Smooth muscle cell of the pulmonary artery (primary cell): ENCODE measurements at places on chromosomes 6 and 20. TPM values are rescaled to one million over a fixed set of nuclear protein-coding genes. Genes with fewer than 3 reads are reported as not detected.

The MICAL1 gene
- 50.4 and 71.4 TPM in 2 replicates for total RNA-seq

The PIM1 gene
- 19.3 and 33.9 TPM in 2 replicates for total RNA-seq

The CLVS2 gene
- total RNA-seq, result not detected in 2 replicates

The FILIP1 gene
- total RNA-seq, result 0.33 and 0.91 TPM in 2 replicates

The ETV7 gene
- 0.59 and 0.79 TPM in 2 replicates for total RNA-seq
